Activated CD4-positive, alpha-beta T cell treated with anti-CD3 and anti-CD28 coated beads, Interleukin-2, Interleukin-6, amounts not matched to agents 100 ng/mL and 50 ng/mL, durations not matched to agents 16 hours and 8 hours (primary cell): ENCODE measurements at places on chromosomes 2 and 18.

DNA sequence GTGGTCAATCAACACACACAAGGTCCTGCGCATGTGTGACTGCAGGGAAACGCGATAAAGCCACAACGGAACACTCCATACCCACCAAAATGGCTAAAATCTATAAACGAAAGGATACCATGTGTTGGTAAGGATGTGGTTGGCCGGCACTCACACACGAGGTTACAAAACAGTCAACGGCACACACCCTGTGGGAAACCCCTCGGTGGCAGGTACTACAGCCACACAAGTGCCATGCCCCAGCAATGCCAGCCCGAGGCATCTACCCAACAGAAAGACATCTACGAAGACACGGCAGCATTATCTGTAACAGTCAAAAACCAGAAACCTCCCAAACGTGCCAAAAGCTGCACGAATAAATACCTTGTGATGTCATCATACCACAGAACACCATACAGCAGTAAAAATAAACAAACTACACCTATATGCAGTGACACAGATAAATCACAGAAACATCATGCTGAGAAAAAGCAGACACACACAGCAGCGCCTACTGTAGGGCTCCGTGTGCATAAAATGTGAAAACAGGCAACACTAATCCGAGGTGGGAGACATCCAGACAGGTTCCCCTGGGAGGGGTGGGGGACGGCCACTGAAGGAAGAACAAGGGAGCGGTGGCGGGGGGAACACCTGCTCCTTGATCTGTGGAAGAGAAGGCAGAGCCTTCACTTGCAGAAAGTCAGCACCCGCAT lies 36.7 kb downstream of the HDAC4 start:
- DNase-seq, result peak; percentile 49

GRCh38 chr2:229287823-229288222 lies 16.7 kb upstream of the PID1 start:
- DNase-seq, result no peak

- no peak for DNase-seq
Observed at GRCh38 chr2:201572846-201573508, 70.3 kb downstream of the TMEM237 start.

- DNase-seq, result no peak
Observed at GRCh38 chr2:213537579-213537978, 253.3 kb downstream of the SPAG16 start.
